ENCODE measurements at places on chromosomes 5 and 9.
A peak's percentile ranks its signal among the peaks of the same experiment; 100 is the strongest.

- DNase-seq = peak; percentile 48
Observed at GRCh38 chr9:137294091-137294680, 7.9 kb downstream of the NRARP start.

- DNase-seq = no peak
Observed at GRCh38 chr5:141986072-141986471, 17.2 kb downstream of the RNF14 start.

DNA sequence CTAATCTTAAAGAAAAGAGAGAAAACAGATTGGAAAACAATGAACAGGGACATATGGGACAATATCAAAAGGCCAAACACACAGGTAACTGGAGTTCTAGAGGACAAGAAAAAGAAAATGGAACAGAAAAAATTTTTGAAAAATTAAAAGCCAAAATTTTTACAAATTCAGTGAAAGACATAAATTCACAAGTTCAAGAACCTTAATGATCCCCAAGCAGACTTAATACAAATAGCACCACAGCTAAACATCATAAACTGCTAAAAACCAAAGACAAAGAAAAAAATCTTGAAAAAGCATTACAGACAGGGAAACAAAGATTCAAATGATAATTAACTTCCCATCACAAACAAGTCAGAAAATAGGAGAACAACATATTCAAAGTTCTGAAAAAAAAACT, 338.5 kb upstream of the SLC30A5 start:
- DNase-seq = no peak

DNA sequence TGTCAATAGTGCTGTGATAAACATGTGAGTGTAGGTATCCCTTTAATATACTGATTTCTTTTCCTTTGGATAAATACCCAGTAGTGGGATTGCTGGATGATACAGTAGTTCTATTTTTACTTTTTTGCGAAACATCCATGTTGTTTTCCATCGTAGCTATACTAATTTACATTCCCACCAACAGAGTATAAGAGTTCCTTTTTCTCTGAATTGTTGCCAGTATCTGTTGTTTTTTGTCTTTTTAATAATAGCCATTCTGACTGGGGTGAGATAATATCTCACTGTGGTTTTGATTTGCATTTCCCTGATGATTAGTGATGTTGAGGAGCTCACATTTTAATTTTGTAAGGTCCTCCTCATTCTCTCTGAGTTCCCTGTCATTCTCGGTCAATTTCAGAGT, 71.1 kb upstream of the NFIL3 start:
- no peak for DNase-seq

DNA sequence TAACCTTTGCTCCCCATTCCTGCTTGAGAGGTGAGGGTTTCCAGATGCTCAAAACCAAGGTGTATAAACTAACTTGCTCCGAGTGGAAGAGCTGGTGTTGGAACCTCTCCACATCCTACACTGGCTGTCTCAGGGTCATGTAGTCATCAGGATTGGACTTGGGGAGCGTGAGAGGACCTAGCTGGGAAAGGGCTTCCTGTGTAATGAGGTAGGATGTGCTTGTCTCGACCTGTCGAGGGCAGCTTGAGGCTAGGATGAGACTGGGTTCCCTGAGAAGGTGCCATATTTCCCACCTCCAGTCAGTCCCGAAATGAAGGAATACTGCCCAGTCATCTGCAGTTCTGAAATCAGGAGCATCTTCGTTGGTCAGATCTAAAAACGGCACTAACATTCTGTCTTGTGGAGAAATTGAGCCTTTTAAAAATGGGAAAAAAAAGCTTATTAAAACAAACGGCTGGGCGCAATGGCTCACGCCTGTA, 1.3 kb downstream of the CCNI2 start:
- peak; percentile 4 for DNase-seq

- DNase-seq = no peak
Observed at GRCh38 chr5:139468421-139468931, 2.3 kb upstream of the SMIM33 start.

GRCh38 chr9:108397286-108397685, 458.5 kb downstream of the ACTL7B start:
- no peak for DNase-seq

DNA sequence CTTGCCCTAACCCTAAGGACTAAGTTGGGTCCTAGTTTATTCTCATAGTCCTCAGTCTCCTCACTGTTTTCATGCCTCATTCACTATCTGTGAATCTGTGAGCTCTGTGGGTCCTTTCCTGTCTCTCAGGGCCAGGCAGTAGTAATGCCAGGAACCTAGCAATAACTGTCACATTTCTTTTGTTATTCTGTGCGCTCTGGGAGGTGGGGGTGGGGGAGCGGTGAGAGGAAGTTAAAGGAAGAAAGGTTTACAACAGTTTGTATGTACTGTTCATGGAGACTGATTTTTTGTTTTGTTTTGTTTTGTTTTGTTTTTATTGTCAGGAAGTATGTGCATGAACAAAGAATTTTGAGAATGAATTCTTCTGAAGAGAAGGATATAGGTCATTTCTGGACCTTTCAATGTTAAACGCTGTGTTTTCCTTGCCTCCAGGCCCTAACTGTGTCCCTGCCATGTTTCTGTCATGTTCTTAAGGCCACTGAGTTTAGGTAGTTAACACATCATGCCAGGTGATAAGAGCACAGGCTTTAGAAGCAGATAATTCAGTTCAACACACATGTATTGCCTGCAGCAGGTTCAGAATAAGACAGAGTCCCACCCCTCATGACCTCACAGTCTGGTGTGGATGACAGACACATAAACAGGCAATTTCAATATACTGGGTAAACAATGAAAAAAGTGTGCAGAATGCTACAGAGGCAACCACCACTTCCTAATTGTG, 13.3 kb upstream of the FEM1C start:
- no peak for DNase-seq

DNA sequence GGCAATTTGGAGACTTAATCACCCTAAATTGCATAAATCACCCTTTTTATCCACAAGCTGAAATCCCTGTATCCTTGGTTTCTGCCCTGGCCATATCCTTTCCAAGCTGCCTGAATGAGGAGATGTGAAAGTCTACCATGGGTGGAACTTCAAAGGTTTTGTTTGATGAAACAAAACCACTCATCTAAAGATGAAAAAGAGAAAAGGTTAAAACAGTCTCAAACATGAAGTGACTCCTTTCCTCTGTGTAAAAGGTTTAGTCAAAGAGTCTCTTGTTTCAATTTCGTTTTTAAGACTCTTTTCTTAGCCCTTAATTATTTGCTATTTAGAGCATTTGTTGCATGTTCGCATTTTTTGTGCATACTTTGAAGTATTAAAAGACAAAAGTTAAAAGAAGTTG, 11.2 kb downstream of the SLC45A2 start:
- DNase-seq = no peak

DNA sequence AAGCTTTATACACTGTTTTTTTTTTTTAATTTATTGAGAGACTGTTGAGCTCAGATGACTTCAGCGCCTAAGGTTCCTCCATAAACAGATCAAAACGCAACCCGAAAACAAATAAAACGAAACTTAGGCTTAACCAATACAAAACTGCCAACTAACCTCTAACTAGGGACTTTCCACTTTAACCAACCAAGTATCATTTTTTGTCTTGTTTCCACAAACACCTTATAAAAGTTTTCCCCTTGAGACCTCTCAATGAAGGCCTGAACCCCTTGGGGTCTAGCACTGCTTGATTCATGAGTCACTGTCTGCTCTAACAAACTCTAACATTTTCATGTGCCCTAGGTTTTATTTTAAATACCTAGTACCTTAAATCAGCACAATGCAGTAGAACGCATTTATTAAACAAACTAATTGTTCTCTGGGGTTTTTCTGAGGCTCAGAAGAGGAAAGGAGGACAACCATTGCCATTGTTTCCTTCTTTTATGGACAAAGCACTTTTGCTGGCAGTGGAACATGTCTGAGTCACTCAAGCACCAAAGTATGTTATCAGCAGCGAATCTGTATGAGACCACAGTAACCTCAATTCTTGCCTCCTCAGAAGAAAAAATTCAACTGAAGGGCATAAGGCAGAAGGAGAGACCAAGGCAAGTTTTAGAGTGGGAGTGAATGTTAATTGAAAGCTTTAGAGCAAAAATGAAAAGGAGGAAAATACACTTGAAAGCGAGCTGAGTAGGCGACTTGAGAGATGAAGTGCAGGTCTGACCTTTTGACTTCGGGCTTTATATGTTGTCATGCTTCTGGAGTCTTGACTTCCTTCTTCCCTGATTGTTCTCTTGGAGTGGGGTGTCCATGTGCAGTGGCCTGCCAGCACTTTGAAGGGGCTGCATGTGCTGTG, 97.7 kb upstream of the HCN1 start:
- DNase-seq = no peak

DNA sequence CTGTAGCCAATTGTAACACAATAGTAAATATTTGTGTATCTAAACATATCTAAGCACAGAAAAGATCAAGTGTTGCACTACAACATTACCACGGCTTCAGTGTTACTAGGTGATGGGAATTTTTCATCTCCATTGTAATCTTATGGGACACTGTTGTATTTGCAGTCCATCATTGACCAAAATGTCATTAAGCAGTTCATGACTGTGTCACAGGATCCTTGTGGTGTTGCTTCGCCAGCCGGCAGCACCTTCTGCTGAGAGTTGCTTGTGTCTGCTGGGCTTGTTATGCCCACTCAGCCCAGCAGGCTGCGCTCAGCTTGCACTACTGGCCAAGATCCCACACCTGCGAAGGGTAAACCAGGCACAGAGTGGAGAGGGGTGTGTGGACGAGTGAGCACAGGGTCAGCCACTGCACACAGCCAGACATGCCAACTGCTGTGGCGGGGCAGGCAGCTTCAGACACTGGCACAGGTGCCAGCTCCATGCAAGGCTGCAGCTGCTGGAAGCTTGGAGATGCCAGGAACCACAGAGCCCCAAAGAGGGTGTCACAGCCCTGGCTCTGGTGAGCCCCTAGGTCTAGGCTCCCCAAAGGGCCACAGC, 273.7 kb downstream of the CETN3 start:
- no peak for DNase-seq

DNA sequence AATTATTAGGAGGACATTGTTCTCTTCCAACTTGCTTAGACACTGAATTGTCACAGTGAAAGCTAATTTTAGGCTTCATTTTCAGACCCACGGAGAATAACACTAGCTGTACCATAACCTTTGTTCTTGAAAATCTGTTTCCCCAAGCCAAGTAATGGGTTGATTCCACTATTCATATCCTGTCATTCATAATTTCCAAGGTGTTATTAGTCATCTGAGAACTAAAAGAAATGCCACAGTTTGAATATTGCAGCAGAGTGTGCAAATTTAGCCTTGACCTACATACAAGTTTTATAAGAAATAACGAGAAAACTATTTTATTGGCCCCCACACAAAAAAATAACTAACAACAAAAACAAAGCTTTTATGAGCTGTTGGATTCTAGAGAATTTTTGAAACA, 148.5 kb upstream of the TYRP1 start:
- no peak for DNase-seq

DNA sequence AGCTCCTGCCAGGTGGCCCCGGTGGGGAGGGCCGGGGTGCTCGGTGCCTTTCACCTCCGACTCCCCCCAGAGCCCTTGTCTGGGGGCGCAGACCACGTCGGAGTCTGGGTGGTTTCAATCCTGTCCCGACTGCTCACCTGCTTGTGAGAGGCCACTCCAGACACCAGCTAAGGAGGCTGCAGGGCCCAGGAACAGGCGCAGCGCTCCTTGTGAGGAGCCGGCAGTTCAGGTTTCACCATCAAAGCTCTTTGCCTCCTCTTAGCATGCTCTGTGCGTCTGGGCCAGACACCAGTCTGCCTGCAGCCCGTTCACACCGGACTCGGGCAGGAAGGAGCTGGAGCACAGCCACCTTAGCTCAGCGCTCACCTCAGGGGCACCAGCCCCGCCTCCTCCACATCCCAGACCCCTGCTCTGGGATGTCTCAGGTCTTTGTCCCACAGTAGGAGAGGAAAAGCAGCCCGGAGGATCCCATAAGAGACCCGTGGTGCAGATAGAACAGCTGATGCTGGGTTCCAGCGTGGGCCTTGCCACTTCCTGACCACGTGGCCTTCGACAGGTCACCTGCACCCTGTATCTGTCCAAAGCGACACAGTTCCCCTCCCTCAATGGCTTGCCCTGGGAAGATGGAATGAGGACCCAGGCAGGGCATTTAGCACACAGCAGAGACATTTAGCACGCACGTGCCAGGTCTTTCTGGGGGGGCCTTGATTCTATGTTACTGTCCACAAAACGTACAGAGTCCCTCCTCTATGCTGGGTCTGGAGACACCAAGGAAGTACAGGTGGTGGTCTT, 106.2 kb upstream of the LMX1B start:
- DNase-seq = no peak

DNA sequence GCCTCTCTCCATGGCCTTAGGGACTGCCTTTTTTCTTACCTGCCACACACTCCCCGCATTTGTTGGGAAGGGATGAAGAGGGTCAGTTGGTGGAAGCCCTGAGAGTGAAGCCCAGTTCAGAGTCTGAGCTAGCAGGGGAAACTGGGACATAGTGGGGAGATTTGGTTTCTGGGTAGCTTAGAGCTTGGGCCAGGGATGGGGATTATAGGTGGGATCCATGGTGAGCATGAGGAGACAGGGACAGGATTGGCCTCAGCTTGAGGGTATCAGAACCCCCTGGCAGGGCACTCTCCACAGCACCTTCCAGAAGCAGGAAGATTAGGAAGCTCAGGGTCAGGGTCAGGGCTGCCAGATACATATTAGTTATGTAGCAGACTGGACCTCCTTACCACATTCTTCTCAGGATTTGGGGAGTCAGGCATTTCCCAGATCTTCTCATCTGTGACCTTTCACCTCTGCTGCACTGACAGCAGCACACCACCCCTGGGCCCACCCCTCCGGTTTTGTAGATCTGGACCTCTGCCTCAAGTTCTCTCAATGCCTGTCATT, 17.9 kb downstream of the OR13J1 start:
- DNase-seq = no peak

DNA sequence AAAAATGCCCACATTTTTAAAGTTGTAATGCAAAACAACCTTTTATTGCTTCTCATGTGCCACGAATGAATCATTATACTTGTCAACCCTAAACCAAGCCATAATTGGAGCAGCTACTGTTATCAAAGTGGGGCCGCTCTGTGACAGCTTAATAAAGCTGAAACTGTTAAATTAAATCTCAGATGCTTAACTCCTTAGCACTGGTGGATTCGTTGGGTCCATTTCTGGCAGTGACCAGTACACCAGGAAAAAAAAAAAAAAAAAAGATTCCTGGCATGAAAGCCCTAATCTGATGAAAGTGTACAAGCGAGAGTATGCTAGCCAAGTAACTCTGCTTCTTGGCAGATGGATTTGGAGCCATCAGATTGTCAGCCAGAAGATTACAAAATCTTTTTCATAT, 164.8 kb downstream of the ZSWIM6 start:
- DNase-seq = peak; percentile 13

- DNase-seq = no peak
Observed at GRCh38 chr5:112915831-112916230, 6.2 kb downstream of the REEP5 start.

DNA sequence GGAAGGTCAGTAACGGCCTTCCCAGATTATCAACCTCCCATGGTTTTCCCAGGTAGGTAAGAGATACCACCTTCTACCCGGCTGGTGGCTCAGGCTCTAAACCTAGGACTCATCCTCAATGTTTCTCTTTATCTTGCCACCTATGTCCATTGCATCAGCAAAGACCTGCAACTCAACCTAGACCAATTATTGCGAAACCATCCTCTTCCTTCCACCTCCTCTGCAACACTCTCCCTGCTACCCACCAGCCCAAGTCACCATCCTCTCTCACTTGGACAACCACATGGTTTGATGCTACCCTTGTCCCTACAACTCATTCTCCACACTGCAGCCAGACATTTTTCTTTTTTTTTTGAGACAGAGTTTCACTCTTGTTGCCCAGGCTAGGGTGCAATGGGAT, 65.4 kb upstream of the GDNF start:
- no peak for DNase-seq

GRCh38 chr5:14216902-14217301, 73.8 kb downstream of the TRIO start:
- no peak for DNase-seq

Measured in AG20443 (cell line).